ENCODE measurements at places on chromosomes 11 and 22.

- DNase-seq: no peak
These were observed 3.6 kb downstream of the PLA2G6 start for GRCh38 chr22:38177926-38178604.

- no peak for DNase-seq
These were observed 35.3 kb downstream of the MMP13 start for GRCh38 chr11:102920118-102920684.

- DNase-seq: no peak
These were observed at the start of gene MPPED2 for GRCh38 chr11:30586251-30587144. MPPED2 (minus strand) TSS chr11:30586353; CDS start chr11:30580373, 5,980 bp downstream.

DNA sequence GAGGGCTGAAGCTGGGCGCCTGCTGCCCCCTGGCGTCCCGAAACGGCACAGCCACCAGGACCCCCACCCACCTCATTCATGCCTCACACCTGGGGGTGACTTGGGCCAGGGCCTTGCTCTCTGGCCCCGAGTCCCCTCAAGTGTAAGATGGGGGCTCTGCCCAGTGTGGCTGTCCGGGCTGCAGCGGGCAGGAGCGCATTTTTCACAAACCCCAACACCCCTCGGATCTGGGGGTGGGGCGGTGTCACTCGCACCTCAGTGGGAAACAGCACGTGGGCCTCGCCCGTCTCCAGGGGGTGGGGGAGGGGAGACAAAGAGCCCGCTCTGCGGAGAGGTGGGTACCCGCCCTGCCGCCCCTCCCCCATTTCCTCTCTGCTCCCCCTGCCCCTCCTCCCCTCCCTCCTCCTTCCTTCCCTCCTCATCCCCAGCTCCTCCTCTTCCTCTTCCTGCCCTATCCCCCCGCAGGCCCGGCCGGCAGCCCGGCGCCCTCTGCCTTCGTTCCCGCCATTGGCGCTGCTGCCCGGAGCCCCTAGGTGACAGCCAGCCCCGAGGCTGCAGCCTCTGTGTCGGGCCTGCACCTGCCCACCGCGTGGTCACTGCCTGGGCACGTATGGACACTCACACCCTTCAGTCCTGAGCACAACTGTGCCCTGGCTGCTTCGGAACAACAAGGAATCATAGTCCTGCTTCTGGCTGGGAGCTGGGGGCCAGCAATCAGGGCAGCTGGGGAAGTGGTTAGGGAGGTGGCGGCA, 6.8 kb upstream of the CDKN1C start:
- no peak for DNase-seq

DNA sequence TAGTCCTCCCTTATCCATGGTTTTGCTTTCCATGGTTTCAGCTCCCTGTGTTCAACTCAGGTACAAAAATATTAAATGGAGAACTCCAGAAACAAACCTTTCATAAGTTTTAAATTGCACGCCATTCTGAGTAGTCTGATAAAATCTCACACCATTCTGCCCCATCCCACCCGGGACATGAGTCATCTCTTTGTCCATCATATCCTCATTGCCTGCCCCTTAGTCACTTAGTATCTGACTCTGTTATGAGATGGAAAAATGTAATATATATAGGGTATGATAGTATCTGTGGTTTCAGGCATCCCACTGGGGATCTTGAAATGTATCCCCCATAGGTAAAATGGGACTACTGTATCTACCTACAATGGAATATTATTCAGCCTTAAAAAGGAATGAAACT, 35.5 kb upstream of the FGF3 start:
- no peak for DNase-seq
